ENCODE measurements at places on chromosomes 6 and 20.
A peak's percentile ranks its signal among the peaks of the same experiment; 100 is the strongest.

- DNase-seq: no peak
These were observed 74.0 kb upstream of the RALGAPA2 start for GRCh38 chr20:20786428-20786827.

DNA sequence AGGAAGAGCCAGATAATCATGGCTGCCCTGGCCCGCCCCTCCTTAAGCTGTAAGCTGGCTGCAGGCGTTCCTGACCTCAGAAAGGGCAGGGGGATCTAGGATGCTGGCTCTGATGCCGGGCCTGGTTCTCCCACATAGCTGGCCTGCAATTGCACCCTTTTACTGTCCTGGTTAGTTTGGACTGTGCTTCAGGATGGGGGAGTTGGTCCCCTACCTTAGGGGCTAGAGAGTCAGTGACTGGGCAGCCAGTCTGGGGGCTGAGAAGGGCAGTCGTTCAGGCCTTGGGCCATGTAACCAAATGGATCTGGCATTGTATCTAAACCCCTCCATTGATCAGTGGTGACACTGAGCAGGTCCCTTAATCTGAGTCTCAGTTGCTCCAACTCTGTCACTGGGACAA is 40.7 kb downstream of the TGM3 start:
- DNase-seq: no peak

GRCh38 chr6:157953580-157954091 is 28.0 kb upstream of the SYNJ2 start:
- no peak for DNase-seq

- DNase-seq: peak; percentile 73
These were observed 51.3 kb upstream of the REV3L start for GRCh38 chr6:111534231-111534751.

DNA sequence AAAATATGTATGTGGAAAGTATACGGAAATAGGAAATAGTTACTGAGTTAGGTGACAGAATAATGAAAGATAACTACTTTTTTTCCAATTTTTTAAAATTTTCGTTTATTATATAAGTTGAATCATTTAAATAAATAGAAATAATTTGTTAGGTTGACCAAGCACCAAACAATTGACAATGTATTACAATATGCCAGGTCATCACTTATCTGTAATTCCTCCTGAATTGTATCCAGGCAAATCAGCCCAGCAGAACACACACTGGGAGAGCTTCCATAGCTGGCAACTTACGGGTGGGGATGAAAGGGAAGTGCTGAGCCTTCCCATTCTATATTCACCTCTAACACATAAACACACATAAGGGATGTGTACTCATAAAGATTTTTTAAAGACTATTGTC is 40.7 kb downstream of the FAXC start:
- DNase-seq: no peak

GRCh38 chr6:13194852-13195251 is 133.5 kb downstream of the TBC1D7 start:
- peak; percentile 26 for DNase-seq
